ENCODE measurements at places on chromosomes 5 and 9.

DNA sequence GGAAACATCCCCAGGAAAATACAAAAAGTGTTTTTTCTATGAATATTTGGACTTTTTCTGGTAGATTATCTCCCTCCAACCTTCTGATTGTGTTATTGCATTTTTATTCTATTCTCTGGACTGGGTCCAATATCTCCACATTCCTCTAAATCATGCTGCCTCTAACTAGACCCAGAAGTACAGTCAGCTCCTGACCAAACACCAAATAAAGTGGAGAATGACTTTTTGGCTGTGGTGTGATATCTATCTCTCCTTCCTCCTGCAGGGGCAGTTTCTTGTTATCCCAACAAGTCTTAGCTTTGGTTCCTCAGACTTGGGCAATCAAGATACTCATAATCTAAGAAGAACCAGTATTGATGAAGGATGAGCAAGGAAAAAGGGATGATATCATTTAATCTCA lies 3.2 kb upstream of the RAI14 start:
- no peak for DNase-seq

DNA sequence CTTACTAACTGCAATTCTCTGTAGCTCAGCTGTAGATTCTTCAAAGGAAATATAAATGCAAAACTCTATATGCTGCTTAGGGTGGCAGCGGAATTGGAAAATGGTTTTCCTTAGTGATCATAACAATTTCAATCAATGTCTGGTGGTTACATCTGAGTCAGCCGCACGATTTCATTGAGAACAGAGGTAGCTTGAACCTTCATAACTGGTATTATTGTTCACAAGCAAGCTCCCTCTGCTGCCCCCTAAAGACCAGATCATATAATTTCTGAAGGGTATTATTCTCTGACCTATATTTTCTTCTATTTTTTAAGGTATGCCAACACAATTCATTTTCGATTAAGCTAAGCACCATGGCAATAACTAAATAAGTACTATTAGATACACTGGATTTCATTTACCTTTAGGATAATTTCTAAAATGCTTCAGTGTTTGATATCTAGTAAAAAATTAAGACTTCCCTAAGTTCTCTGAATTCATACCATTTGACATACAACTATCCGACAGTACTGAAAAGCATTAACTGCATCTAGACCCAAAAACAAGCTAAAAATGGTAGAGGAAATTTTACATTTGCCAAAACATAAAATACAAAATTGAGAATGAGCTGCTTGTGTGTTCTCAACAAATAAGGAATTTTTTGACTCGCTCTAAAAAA lies 181.1 kb upstream of the SPEF2 start:
- DNase-seq: no peak

DNA sequence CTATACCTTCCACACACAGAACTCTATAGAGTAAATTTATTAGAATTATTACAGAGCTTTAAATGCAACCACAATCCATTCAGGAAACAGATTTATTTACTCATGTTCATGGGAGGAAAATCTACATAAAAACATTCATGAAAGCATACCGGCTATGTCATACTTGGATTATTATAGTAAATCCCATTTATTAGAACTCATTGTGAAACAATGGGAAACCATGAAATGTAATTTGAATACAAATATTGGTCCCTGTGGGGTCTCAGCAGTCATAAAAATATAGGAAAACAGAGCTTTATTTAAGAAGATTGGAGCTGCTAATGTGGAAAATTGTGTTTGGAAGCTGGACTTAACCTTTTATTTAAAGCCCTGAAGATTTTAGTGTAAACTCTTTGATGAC lies 80.7 kb downstream of the HAPLN1 start:
- no peak for DNase-seq

GRCh38 chr5:109803854-109804253 lies 114.1 kb downstream of the MAN2A1 start:
- no peak for DNase-seq

DNA sequence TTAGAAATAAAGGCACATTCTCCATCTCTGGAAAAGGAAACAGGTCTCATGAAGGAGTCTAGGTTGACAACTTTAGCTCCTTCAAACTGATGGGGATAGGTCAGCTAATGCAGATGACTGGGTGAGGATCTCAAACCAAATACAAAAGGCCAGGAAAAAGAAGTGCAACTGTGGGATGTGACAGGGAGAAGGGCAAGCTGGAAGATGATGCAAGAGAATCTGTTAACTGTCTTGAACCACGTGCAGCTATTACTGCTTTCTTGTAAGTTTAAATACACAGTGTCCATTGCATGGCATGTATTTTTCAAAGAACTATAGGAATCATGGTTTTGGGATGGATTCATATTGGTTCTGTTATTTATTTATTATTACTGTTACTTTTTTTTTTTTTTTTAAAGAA lies 331.8 kb downstream of the NDUFS4 start:
- no peak for DNase-seq

GRCh38 chr9:37348917-37349316 lies 73.6 kb upstream of the GRHPR start:
- DNase-seq: no peak

GRCh38 chr9:14906644-14907359 lies 3.4 kb downstream of the FREM1 start:
- no peak for DNase-seq

- DNase-seq: no peak
Measured at GRCh38 chr9:23842565-23843129, 16.6 kb upstream of the ELAVL2 start.

- no peak for DNase-seq
Measured at GRCh38 chr9:132639322-132639721, 30.5 kb downstream of the DDX31 start.

- DNase-seq: no peak
Measured at GRCh38 chr5:137688210-137688840, 47.6 kb downstream of the KLHL3 start.

- DNase-seq: no peak
Measured at GRCh38 chr5:56589481-56589860, 225.9 kb upstream of the MAP3K1 start.

- no peak for DNase-seq
Measured at GRCh38 chr9:70618784-70619183, 204.3 kb upstream of the KLF9 start.

DNA sequence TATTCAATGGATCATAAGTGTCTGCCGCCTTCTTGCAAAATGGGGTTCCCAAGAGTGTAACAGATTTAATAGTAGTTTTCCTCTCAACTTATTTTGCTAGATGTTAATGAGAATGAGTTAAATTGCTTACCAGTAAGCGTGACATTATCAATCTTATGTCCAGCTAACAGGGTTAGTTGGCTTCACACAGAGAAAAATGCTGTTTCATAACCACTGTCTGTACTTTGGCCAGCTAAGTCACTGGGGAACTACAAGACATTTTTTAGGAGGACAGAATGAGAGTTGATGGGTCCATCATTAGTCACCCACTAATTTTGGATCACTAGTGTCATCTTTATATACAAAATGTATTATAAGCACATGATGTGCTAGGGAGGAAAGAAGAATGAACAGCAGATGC lies 1.4 kb downstream of the CDC37L1 start:
- no peak for DNase-seq
